ENCODE measurements at places on chromosomes 2 and 18.
A peak's percentile ranks its signal among the peaks of the same experiment; 100 is the strongest.

DNA sequence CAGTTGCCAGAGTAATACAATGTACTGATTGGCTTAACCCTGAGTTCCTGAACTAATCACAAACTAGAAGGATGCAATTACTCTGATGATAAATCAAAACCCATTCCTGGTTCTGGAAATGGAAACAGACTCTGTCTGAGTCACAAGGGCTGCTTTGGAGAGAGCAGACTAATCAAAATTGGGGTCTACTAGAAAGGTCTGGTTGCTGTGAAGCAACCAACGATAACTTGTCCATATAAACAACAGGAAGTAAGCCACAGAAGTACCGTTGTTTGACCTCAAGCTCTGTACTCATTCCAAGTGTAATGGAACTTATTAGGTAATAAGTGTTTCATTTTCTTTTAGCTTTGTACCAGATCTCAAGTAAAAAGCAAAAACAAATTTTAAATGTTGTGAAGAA, 49.7 kb downstream of the RASGRP3 start:
- peak; percentile 77 for DNase-seq

GRCh38 chr18:54750350-54750749, 77.9 kb upstream of the RAB27B start:
- DNase-seq: no peak

DNA sequence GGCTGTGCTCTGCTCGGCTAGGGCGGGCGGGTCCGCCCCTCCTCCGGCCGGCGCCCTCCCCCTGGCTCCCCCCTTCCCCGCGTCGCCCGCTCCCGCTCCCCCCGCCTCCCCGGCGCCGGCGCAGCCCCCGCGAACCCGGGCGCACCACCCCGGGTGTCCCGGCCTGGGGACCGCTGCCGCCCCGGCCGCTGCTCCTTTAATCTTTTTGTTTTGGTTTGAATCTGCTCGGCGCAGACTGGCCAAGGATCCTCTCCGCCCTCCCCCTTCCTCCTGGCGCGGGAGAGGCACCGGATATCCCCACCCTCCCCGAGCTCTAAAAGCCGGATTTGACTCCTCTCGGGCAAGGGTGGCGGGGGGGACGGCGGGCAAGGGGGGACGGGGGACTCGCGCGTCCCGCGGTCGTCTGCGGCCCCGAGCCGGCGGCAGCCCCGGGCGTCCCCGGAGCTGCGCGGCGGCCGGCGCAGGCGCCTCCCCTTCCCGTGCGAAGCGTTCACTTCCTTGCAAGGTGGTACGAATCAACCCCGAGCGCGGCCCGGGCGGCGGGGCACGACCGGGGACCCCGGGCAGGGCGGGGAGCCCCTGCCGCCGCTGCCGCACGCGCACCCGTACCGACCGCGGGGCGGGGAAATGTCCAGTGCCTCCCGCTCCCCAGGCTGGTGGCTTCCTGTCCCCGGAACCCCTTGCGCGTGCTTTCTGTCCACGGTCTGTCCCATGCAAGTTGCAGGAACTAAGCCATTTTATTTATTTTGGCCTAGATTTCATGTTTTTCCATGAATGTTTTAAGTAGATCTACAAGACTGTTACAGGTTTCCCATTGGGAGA, at the start of gene PTGR3:
Gene PTGR3, minus strand, starts transcription at position 11 of the 822 bp plus-strand sequence. CDS start 81 bp downstream, outside the sequence.
- DNase-seq: peak; percentile 79

DNA sequence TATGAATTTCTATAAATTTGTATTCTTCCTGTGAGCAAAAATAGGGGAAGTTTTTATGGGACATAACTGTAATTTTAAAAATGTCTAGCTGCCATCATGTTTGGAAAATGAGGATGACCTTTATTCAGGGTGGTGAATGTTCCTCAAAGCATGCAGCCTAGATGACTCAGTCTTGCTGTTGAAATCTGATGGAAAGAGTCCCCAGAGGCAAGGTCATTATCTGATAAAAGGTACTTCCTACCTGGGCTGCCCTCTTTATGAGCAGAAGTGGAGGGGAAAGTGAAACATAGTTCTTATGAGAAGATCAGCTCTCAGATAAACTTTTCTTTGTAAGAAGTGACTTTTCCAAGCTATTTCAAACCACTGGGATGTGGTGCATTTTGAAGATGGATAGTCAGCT, 1144.7 kb upstream of the PIK3C3 start:
- DNase-seq: peak; percentile 50

GRCh38 chr2:98301469-98301868, 44.8 kb upstream of the CNGA3 start:
- no peak for DNase-seq

DNA sequence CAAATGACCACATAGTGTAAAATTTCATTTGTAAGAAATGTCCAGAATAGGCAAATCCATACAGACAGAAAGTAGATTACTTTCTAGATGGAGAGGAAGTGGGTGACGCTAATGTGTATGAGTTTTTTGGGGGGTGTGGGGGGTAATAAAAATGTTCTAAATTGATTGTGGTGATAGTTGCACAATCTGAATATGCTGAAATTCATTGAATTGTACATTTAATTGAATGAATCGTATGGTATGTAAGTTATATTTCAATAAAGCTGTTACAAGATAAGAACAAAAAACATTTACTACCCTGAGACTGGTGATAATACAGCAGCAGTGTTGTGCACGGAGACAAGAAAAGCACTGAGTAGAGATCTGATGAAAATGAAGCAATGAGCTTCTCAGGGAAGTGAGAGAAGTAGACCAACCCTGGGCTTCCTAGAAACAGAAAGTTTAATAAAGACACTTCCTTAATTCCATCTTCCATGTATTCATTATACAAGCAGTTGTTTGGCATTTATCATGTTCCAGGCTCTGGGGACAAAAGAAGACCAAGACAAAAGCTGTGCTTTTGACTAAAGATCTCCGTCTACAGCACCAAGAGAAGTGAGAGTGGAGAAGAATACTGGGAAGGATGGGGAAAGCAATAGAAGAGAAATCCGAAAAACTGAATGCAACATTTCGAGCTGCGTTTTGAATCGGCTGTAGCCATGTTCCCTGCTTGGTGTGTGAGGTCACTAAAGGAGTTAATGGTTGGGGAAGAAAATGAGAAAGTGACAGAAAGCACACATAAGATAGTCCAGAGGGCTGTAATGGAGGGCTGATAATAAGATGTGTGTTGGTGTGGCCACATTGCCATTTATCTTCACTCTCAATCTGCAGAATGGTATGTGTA, 1.8 kb upstream of the PDE11A start:
- DNase-seq: peak; percentile 44

GRCh38 chr18:77495982-77496690, 246.5 kb downstream of the GALR1 start:
- no peak for DNase-seq

- no peak for DNase-seq
Observed at GRCh38 chr2:64403426-64403825, 50.5 kb upstream of the LGALSL start.

DNA sequence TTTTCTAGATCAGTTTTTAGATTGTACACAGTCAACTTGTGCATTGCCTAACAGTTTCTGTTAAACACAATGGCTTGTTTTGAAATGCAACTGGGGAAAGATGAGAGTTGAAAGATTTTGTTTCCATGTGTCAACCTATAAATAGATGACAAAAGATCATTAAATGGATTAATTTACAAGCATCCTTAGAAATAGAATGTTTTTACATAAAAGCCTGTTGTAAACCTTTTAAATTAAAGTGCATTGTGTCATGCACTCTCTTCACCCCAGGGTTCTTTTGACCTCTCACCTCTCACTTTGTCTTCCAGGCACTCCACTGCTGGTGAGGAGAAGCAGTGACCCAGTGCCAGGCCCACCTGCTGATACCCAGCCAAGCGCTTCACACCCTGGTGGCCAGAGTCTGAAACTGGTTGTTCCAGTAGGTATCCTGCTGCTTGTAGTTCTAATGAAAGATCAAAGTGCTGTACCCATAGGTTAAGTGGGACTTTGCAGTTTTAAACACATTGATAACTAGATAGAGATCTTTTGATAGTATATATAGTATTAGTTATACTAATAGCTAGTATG, 502.1 kb downstream of the PARD3B start:
- DNase-seq: no peak

DNA sequence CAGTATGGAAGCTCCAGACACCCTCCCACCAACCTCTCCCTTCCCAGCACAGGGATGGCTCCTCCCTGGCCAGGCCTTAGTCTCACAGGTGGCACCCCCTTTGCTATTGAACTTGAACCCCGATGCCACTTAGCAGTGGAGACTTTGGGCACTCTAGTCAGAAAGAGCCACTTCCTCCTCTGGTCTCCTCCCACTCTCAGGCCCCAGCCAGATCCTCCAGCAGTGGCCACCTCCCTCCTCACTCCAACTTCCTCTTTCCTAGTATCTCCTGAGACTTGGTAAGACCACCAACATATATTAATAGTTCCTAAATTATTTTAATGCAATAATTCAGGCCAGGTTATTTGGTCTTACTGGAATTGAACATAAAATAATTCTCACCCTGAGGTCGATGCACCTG, 437.2 kb upstream of the ID2 start:
- DNase-seq: no peak

- no peak for DNase-seq
Observed at GRCh38 chr2:72963423-72964145, 46.3 kb downstream of the EMX1 start.

DNA sequence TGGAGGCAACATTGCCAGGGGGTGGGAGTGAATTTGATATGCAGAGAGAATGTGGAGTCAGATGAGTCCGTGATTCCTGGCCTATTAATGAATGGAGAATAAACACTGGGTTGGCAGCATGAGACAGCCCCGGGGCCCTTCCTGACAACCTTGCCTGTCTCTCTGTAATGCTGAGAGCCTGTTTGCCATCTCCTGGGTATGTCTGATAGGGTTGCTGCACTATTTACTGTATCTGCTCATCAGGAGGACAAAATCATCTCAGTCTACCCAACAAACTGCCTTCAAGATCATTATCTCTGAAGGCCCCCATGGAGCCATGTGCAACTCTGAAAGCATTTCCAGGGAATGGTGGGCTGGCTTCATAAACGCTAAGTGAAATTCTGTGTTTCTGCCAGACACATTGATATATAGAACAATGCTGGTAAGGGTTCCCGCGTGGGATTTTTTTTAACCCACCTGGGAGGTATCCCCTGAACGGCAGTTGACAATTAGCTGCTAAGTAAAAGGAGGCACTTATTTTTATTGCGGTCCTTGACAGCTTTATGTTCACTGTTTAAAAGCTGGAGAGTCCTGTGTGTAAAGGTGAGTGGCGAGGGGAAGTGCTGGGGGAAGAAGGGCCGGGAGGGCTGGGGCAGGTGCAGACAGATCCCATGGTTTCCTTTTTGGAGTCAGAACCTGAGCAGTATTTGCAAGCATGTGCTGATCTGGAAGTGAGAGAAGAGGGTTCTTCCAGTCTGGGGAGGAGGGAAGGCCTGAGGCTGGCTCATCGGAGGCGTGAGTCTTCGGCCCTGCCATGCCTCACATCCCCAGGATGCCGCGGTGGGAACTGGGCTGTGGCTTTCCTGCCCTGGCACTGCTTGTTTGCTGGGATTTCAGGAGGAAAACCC, 64.8 kb downstream of the ARHGAP25 start:
- DNase-seq: no peak

- no peak for DNase-seq
Observed at GRCh38 chr2:45339253-45339652, 271.8 kb downstream of the SRBD1 start.

DNA sequence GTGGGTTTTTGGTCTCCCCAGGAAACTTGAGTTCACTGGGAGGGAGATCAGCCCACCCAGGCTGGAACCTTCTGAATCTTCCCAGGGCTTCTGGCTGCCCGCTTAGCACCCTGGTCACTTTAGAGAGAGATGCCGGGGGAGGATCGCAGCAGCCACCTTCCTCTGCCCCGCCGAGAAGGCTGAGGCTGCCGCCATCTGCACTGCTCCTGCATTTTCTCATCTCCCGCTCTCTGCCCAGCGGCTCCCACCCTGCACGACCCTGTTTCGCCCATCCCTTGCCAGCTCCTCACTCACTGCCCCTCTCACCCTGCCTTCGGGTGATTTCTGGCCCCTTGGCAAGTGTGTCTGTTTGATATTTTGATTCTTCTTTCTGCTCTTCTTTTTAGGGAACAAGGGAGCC, 82.6 kb upstream of the ATG16L1 start:
- no peak for DNase-seq

- peak; percentile 87 for DNase-seq
Observed at GRCh38 chr2:158953926-158954763, 14.3 kb upstream of the TANC1 start.

DNA sequence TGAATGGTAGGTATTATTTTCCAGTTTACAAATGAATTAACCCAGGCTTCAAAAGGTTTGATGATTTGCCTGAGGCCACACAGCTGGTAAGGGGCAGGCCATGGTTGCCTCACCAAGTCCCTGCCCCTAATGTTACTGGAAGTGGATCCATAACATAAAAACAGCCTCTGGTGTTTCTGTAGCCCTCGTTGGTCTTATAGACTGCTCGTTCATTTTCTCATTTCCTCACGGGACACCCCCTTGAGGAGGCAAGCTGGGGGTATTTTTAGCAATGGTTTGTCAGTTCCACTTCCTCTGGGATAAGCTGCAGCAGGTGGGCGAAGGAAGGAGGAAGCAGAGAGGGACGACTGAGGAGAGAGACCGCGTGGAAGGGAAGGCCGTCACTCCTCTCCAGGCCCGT, 32.9 kb upstream of the NDUFV2 start:
- no peak for DNase-seq

GRCh38 chr2:147492471-147492870, 352.4 kb upstream of the ACVR2A start:
- no peak for DNase-seq
